Caco-2 (cell line): ENCODE measurements at places on chromosomes 2 and 18.

- no peak for DNase-seq
Observed at GRCh38 chr18:66994790-66995189, 390.9 kb upstream of the CDH19 start.

DNA sequence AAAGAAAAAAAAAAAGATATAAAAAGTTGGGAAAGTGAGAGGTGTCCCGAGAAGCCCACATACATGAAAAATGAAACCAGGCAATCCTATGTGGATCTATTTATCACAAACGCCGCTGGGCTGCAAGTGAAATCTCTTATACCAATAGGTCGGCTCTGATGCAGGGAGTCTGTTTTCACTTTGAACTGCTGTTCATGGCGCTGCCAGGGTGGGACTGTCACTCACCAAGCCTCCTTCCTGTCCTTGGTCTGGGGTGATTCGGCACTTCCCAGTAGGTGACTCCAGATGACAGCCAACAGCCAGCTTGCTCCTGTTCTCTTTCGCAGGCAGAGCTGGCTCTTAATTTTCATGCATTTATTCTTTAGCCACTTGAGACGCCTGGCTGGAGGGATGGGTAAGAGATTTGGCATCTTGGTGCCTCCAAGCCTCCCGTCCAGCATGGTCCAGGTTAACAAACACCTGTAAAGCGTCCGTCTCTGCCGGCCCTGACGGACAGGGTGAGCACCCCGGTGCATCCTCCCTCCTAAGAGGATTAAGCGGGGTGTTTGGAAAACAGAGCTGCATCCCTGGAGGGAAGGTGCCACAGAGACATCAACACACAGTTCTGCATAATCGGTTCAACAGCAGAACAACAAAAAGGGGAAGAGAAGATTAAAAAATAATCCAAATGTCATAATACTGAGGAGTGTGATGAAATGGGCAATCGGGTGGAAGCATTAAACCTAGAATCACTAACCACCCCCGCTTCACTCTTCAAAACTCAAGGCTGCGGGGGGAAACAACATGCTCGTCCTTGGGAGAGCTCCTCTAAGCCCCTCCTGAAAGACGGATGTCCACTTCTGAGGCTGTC lies 58.7 kb downstream of the STEAP3 start:
- no peak for DNase-seq

- DNase-seq, result no peak
Observed at GRCh38 chr2:231711677-231712450, 3.5 kb downstream of the PTMA start.

GRCh38 chr2:136129601-136130000 lies 11.7 kb upstream of the CXCR4 start:
- no peak for DNase-seq

- DNase-seq, result no peak
Observed at GRCh38 chr2:162382278-162382677, 38.3 kb downstream of the GCA start.

DNA sequence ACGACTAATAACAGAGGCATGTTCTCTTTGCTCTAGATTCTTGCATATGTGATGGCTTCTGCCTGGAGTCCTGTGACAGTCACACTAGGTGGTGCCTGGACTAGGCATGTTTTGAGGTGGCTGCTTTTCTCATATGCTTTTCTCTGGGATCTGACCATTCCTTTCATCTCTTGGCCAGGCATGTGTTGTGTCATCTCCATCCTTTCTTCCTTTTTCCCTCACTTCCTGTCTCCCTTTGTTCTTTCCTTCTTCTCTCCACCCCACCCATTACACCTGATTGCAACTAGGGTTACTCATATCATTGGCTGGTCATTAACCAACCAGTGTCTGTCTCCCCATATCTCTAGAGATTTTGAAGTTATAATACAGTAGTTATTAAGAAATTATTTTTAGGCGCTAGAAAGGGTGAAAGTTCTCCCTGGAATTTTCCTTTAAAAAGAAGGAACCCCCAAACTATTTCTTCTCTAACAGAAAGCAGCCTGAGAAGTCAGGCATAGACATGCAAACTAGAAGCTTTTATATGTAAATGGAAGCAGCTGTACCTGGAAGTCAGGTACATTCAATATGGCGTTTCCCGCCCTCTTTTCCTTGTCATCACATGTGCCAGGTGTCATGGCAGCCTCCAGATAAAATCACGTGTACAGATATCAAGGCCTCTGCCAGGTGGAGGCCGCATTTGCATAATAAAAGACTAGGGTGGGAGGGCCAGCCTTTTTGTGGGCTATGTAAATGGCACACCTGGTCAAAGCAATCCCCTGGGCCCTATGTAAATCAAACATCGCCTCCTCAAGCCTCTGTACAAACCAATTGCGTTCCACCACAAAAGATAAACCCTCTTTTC lies 220.4 kb upstream of the MEX3C start:
- no peak for DNase-seq
